Kidney capillary endothelial cell (primary cell): ENCODE measurements at places on chromosomes 6 and 20.

GRCh38 chr6:23957017-23957416, 169.0 kb upstream of the NRSN1 start:
- no peak for DNase-seq

DNA sequence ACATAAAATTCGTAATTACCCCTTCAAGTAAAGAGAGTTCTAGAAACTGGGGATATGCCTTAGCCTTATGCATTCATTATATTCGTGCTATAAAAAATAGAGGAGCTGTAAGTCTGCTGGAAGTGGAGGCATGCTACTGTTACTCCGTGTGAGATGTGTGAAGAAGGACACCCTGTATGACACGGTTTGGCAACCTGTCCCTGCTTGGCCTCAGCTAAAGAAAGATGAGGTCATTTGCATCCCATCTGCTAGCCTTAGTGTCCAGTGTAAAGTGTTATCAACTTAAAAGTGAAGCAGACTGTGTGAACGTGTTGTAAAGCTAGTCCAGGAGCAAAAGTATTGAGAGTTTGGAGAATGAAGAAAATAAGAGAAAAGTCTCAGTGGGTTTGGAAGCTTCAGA, 135.1 kb upstream of the RAB32 start:
- DNase-seq: no peak

- DNase-seq: no peak
Observed at GRCh38 chr6:150691463-150691862, 91.8 kb downstream of the PLEKHG1 start.

DNA sequence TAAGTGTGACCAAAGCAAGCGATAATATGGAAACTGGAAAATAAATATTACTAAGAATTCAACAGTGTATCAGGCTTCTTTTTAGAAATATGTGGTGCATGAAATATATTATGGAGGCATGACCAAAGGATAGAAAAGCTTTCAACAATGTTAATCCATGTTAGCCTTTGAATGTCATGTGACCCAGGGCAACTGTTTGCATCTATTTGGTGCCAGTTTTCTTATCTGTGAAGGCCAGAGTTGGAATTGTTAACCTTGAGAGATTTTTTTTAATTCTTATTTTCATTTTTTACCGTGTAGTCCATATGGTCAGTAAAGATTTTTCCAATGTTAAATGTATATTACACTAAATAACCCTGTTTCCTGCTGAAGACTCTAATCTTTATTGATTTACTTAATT, 411.1 kb downstream of the BCKDHB start:
- no peak for DNase-seq

- no peak for DNase-seq
Observed at GRCh38 chr20:52801628-52802006, 170.5 kb upstream of the TSHZ2 start.

DNA sequence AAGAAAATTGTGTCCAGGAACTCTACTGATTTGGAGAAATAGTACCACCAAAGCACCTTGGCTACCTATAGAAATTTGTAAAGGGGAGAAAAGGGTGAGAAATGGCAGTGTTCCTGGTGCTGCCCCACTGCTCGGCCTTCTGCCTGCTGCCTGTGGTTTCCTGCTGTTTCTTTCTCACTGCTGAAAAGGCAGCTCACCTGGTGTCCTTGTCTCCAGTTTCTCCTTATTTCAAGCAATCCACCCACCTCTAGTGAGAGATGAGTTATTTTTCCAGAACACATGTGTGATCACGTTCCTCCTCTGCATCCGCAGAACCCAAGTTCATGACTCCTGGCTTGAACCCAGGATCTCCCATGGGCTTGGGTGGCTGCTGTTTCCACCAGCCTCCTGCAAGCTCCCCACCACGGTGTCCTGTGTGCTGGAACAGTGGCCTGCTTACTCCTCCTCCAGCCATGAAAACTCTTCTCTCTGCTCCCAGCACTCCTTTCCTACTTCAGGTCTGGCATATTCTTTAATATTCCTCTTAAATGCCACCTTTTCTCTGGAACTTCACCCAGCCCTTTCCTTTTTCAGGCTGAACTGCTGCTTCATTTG, 48.9 kb downstream of the ELOVL2 start:
- DNase-seq: no peak
